ENCODE measurements at places on chromosomes 6 and 20. TPM values are rescaled to one million over a fixed set of nuclear protein-coding genes. Genes with fewer than 3 reads are reported as not detected.

- no peak overlapping the region for H3K4me3 ChIP-seq
- H3K27ac ChIP-seq = no peak overlapping the region
- no peaks in the 10 kb centered on the region for H3K4me1 ChIP-seq
These were observed 208.8 kb downstream of the TSHZ2 start for GRCh38 chr20:53180928-53181362.

COL21A1 gene
- 9.0 TPM for total RNA-seq

DNA sequence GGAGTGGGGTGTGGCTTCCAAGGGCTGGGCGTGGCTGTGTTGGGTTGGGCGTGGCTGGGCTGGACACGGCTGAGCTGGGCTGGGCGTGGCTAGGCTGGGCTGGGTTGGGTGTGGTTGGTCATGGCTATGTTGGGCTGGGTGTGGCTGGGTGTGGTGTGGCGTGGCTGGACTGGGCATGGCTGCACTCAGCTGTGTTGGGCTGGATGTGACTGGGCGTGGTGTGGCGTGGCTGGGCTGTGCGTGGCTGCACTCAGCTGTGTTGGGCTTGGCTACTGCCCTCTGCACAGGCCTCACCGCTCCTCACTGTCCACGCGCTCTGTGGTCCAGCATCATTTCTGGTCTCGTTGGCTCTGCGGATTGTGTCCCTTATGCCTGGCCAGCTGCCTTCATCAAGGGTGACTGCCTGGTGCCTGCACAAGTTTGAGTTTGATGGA lies 43.5 kb upstream of the SLCO4A1 start:
- no peak overlapping the region for H3K4me3 ChIP-seq
- no peaks in the 10 kb centered on the region for H3K36me3 ChIP-seq
- H3K27me3 ChIP-seq = no peaks in the 10 kb centered on the region
- H3K4me1 ChIP-seq = no peaks in the 10 kb centered on the region

DNA sequence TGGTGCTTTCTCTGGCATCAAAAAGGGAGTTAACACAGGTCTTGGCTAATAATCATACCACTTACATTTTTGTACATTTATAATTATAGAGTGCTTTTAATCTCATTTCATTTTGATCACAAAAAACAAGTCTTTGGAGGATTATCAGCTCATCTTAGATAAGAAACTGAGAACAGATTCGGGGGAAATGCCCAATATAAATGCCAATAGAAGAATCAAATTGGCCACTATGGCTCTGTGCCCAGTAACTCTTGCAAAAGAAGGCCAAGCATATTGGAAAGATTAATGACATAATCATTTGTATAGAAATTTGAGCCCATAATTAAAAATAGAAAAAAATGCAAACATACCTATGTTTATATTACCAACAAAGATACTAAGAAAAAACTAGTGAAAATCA lies 42.5 kb downstream of the IPCEF1 start:
- H3K27me3 ChIP-seq = no peaks in the 10 kb centered on the region
- H3K4me1 ChIP-seq = no peaks in the 10 kb centered on the region
- no peak overlapping the region for H3K4me3 ChIP-seq
- no peak overlapping the region for H3K27ac ChIP-seq
- DNase-seq = no peak

- DNase-seq = no peak
- peaks cover 4% of the 10 kb centered on the region for H3K4me1 ChIP-seq
- no peak overlapping the region for H3K4me3 ChIP-seq
- H3K27me3 ChIP-seq = no peaks in the 10 kb centered on the region
These were observed 3.2 kb downstream of the DEF6 start for GRCh38 chr6:35300848-35301247.

GRCh38 chr6:52937908-52938307 lies 28.4 kb upstream of the GSTA3 start:
- H3K4me1 ChIP-seq = no peaks in the 10 kb centered on the region
- H3K36me3 ChIP-seq = no peaks in the 10 kb centered on the region
- no peaks in the 10 kb centered on the region for H3K27me3 ChIP-seq

DNA sequence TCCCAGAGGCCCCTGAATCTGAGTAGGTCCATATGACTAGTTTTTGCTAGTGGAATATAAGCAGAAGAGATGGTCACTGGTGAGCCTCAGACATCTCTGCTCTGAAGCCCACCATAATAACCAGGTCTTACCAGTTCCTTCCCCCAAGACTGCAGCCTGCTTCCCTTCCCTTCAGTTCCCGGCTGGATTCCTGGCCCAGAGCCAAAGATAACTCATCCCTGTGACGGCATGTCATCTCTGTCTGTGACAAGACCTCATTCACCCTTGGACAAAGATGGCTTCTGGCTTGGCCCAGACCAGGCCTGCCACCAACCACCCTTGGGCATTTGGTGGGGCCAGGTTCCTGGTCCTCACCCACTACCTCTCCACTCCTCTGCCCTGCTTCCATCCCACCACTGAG lies 145.5 kb upstream of the TOP1 start:
- no peak overlapping the region for H3K27ac ChIP-seq
- no peaks in the 10 kb centered on the region for H3K4me1 ChIP-seq
- no peak overlapping the region for H3K4me3 ChIP-seq
- no peak for DNase-seq
- H3K27me3 ChIP-seq = no peaks in the 10 kb centered on the region
- no peaks in the 10 kb centered on the region for H3K36me3 ChIP-seq

GNMT gene
- 1.7 TPM for total RNA-seq

All from uterus (tissue), 4 donors.